ENCODE measurements at places on chromosomes 11 and 22. TPM values are rescaled to one million over a fixed set of nuclear protein-coding genes. Genes with fewer than 3 reads are reported as not detected.

DNA sequence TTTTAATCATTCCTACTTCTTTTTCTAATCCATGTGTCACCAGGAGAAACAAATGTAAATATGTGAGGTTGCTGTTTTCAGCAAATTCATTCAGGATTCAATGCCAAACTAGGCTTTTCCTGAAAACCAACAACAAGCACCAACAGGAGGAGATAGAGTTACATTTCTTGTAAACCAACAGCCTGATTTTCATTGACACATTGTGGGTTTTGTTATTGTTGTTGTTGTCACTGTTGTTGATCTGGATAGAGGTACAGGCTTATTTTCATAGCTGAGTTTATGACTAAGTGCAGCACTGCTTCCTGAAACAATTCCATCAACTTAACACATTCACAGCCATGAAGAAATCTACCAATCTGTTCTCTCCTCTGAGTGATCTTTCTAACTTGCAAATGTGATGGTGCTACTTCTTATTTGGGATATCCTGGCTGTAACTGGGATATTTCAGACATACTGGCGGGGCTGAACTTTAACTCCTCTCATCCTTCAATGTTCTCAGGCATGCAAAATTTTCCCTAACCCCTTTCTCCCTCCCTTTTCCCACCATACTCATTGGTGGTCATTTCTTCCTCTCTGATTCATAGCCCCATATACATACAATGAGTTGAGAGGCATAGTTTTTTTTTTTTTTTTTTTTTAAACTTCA lies 65.5 kb downstream of the ME3 start:
- no peaks in the 10 kb centered on the region for H3K4me1 ChIP-seq
- no peak for DNase-seq
- peaks cover 11% of the 10 kb centered on the region for H3K27me3 ChIP-seq
- no peaks in the 10 kb centered on the region for H3K36me3 ChIP-seq

Gene ADM2
- 7.6 TPM for total RNA-seq

Gene IGLL1
- total RNA-seq = 2.2 TPM

Gene TYMP
- total RNA-seq = 90.2 TPM

GRCh38 chr11:23212807-23213206 lies 352.5 kb upstream of the CCDC179 start:
- DNase-seq = no peak
- H3K4me3 ChIP-seq = no peak overlapping the region
- H3K4me1 ChIP-seq = no peaks in the 10 kb centered on the region
- no peaks in the 10 kb centered on the region for H3K36me3 ChIP-seq
- H3K27ac ChIP-seq = no peak overlapping the region

Gene OR6T1
- not detected for total RNA-seq

- H3K27ac ChIP-seq = no peak within 1 kb of the TSS
- H3K27me3 ChIP-seq = no peaks in the 10 kb centered on the region
- no peaks in the 10 kb centered on the region for H3K36me3 ChIP-seq
- peaks cover 21% of the 10 kb centered on the region for H3K4me1 ChIP-seq
- DNase-seq = no peak
Measured at GRCh38 chr22:41951898-41952474, at the start of gene SMIM45. TSS of gene SMIM45 (plus strand) at chr22:41952150.

DNA sequence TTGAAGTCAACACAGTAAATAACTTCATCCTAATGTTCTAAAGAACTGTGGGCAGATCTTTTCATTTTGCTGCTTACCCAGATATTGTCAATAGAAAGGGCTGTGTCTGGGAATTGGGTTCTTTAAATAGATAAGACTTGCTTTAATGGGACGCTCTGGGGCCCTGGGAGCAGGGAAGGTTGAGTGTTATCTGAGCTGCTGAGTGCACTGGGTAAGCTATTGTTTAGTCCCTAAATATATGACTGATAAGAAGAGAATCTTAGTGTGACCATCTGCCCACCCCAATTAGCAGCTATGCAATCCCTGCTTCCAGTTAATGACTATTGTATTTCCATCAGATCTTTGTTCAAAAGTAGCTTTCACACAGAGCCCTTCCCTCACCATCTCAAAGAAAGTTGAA lies 44.4 kb downstream of the ARHGAP42 start:
- H3K27ac ChIP-seq = no peak overlapping the region
- no peaks in the 10 kb centered on the region for H3K27me3 ChIP-seq
- no peaks in the 10 kb centered on the region for H3K4me1 ChIP-seq
- H3K4me3 ChIP-seq = no peak overlapping the region
- no peaks in the 10 kb centered on the region for H3K36me3 ChIP-seq

- H3K4me3 ChIP-seq = no peak overlapping the region
- peaks cover 18% of the 10 kb centered on the region for H3K36me3 ChIP-seq
- H3K27ac ChIP-seq = no peak overlapping the region
- H3K27me3 ChIP-seq = peaks cover 3% of the 10 kb centered on the region
- peaks cover 22% of the 10 kb centered on the region for H3K4me1 ChIP-seq
Measured at GRCh38 chr11:75907906-75908527, 93.0 kb downstream of the UVRAG start.

Gene KCNJ4
- total RNA-seq = not detected

DNA sequence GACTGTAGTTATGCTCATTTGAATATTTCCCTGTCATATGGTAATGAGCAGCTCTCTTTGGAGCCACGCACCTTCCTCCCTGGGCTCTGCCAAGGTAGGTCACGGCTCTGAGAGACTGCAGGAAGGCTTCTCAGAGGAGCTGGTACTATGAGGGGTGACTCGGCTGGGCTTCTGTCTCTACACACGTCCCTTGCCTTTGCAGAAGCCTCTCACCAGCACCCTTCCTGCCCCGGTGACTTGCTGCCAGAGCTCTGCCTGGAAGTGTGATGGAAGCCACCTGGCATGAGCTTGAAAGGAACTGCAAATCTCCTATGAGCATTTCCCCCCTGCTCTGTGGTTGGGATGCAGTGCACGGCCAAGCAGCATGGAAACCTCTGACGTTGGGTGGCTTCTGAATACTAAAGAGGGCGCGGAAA lies 74.2 kb downstream of the KIRREL3 start:
- H3K36me3 ChIP-seq = no peaks in the 10 kb centered on the region
- H3K4me1 ChIP-seq = no peaks in the 10 kb centered on the region
- DNase-seq = no peak

Gene FOLR3
- total RNA-seq = not detected

GRCh38 chr11:8289492-8289918 lies 25.8 kb upstream of the LMO1 start:
- no peak for DNase-seq
- no peak overlapping the region for H3K27ac ChIP-seq
- H3K4me3 ChIP-seq = no peak overlapping the region
- no peaks in the 10 kb centered on the region for H3K36me3 ChIP-seq
- no peaks in the 10 kb centered on the region for H3K4me1 ChIP-seq

- no peaks in the 10 kb centered on the region for H3K27me3 ChIP-seq
- peaks cover 5% of the 10 kb centered on the region for H3K4me1 ChIP-seq
- DNase-seq = no peak
- no peak overlapping the region for H3K27ac ChIP-seq
Measured at GRCh38 chr22:47065756-47066615, 303.5 kb downstream of the TBC1D22A start.

DNA sequence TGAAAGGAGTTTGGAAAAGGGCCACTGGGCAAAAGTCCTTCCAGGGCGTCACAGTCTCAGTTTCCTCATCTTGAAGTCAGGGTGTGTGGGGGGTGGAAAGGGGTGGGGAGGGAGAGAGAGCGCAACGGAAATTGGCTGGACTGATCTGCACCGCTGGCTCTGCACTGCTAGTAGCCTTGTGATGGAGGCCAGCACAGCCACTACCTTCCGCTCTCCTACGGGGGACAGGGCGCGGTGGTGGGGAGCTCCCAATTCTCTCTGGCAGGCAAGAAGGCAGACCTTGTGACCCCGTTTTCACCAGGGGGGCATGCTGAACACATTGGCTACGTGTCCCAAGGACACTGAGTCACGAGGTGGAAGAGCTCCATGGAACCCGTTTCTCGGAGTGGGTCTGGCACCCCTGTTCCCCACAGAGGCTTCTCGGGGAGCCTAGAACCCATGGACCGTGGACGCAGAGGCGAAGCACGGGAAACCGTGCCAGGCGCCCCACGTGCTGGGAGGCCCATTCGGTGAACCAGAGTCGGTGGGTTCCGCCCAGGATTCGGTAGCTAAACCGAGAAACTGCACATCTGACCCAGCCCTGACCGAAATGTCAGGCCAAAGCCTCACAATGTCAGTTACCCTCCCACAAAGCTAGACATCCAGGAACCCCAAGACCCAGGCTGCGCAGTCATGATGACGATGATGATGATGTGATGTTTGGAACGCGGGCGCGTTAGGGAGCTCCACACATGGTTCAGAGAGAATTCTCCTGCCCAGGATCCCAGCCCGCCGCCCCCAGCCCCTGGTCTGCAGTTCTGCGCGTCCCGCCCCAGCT lies 28.3 kb upstream of the WNT11 start:
- peaks cover 51% of the 10 kb centered on the region for H3K4me1 ChIP-seq
- H3K27ac ChIP-seq = peak overlapping the region; percentile 88
- H3K4me3 ChIP-seq = peak overlapping the region; percentile 88
- peaks cover 5% of the 10 kb centered on the region for H3K36me3 ChIP-seq

GRCh38 chr22:21712751-21713427 lies 22.7 kb downstream of the YPEL1 start:
- no peak overlapping the region for H3K4me3 ChIP-seq
- peaks cover 5% of the 10 kb centered on the region for H3K4me1 ChIP-seq
- DNase-seq = peak; percentile 60
- H3K27ac ChIP-seq = no peak overlapping the region

GRCh38 chr11:2406878-2407410 lies 6.4 kb downstream of the TSSC4 start:
- H3K27ac ChIP-seq = no peak overlapping the region
- H3K27me3 ChIP-seq = no peaks in the 10 kb centered on the region
- H3K4me1 ChIP-seq = peaks cover 8% of the 10 kb centered on the region
- no peak overlapping the region for H3K4me3 ChIP-seq
- DNase-seq = no peak
- H3K36me3 ChIP-seq = peaks cover 11% of the 10 kb centered on the region

GRCh38 chr22:24542641-24543040 lies 12.3 kb downstream of the GUCD1 start:
- H3K27ac ChIP-seq = no peak overlapping the region
- no peak overlapping the region for H3K4me3 ChIP-seq
- no peak for DNase-seq
- H3K4me1 ChIP-seq = no peaks in the 10 kb centered on the region
- H3K36me3 ChIP-seq = peaks cover 67% of the 10 kb centered on the region

- no peaks in the 10 kb centered on the region for H3K27me3 ChIP-seq
- H3K4me1 ChIP-seq = peaks cover 12% of the 10 kb centered on the region
- no peak overlapping the region for H3K4me3 ChIP-seq
- no peak for DNase-seq
- H3K36me3 ChIP-seq = no peaks in the 10 kb centered on the region
- no peak overlapping the region for H3K27ac ChIP-seq
Measured at GRCh38 chr22:25364281-25364680, 144.8 kb downstream of the CRYBB2 start.

Gene DRD2
- total RNA-seq = 0.30 TPM

Gene GAL
- not detected for total RNA-seq

- H3K27ac ChIP-seq = no peak overlapping the region
- no peak overlapping the region for H3K4me3 ChIP-seq
- H3K4me1 ChIP-seq = peaks cover 28% of the 10 kb centered on the region
- H3K36me3 ChIP-seq = no peaks in the 10 kb centered on the region
- no peak for DNase-seq
Measured at GRCh38 chr11:72613977-72614376, 60.2 kb downstream of the PDE2A start.

DNA sequence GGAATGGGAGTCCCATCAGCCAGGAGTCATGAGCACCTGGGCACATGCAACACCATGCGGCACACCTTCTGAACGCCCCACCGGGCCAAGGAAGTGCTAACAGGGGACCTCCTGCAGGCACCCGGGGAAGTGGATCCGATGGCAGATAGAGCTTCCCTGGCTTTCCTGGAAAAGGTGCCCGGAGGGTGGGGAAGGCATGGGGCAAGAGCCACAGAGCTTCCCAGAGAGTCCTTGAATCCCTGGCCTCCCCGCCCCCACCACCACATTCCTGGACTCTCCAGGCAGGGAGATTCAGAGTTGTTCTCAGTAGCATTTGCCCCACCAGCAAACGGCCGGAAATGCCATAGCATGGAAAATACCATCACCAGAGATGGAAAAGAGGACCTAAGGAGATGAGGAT lies 8.3 kb downstream of the TRIM29 start:
- H3K27me3 ChIP-seq = no peaks in the 10 kb centered on the region
- H3K4me3 ChIP-seq = no peak overlapping the region
- no peaks in the 10 kb centered on the region for H3K36me3 ChIP-seq

DNA sequence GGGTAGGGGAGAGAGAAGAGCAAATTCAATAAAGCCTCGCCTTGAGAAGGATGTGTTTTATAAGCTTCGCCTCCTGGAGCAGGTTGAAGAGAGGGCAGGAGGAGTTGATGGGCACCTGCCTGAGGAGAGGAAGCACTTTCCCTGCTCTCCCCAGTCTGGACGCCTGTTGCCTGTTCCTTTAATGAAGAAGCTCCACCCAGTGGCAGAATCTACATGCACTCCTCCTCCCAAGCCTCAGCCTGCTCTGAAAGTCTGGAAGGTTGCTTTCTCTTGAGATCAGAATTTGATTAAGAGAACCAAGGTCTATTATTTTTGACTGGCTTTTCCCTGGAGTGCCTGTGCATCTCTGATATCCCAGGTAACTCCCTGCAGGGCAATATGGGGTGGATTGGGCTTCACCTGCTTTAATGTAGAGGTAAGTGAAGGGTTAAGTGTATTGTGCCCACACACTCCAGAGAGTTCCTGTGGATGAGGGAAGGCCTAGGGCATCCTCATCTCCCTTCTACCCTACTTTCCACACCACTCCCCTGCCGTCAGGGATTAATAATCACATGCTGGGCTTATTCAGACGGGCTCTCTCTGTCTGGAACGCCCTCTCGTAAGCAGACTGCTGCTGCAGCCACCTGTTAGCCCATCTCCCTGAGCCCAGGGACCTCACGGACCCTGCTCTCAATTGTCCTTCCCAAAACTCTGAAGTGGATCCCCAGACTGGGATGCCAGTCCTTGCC lies 22.3 kb downstream of the NTM start:
- no peak overlapping the region for H3K4me3 ChIP-seq
- no peak for DNase-seq

- H3K4me3 ChIP-seq = no peak overlapping the region
- H3K27ac ChIP-seq = no peak overlapping the region
- peaks cover 13% of the 10 kb centered on the region for H3K4me1 ChIP-seq
Measured at GRCh38 chr11:8671193-8671612, 11.3 kb downstream of the TRIM66 start.
